ENCODE measurements at places on chromosomes 1 and 21. TPM values are rescaled to one million over a fixed set of nuclear protein-coding genes. Genes with fewer than 3 reads are reported as not detected.
A peak's percentile ranks its signal among the peaks of the same experiment; 100 is the strongest.

- no peaks in the 10 kb centered on the region for H3K36me3 ChIP-seq
- no peak overlapping the region for H3K27ac ChIP-seq
- H3K27me3 ChIP-seq: peaks cover 71% of the 10 kb centered on the region
- DNase-seq: no peak
- H3K4me3 ChIP-seq: no peak overlapping the region
Measured at GRCh38 chr1:212952641-212952976, 2.3 kb downstream of the VASH2 start.

GRCh38 chr1:10986525-10986890 is 25.9 kb upstream of the TARDBP start:
- H3K27ac ChIP-seq: no peak overlapping the region
- no peaks in the 10 kb centered on the region for H3K36me3 ChIP-seq
- H3K4me3 ChIP-seq: no peak overlapping the region
- DNase-seq: no peak
- H3K4me1 ChIP-seq: peaks cover 6% of the 10 kb centered on the region
- H3K27me3 ChIP-seq: peaks cover 8% of the 10 kb centered on the region

The C1orf74 gene
- total RNA-seq: 3.2 TPM

GRCh38 chr1:77797991-77798390 is 18.5 kb downstream of the MIGA1 start:
- no peak overlapping the region for H3K27ac ChIP-seq
- no peak overlapping the region for H3K4me3 ChIP-seq
- no peaks in the 10 kb centered on the region for H3K27me3 ChIP-seq
- DNase-seq: no peak

DNA sequence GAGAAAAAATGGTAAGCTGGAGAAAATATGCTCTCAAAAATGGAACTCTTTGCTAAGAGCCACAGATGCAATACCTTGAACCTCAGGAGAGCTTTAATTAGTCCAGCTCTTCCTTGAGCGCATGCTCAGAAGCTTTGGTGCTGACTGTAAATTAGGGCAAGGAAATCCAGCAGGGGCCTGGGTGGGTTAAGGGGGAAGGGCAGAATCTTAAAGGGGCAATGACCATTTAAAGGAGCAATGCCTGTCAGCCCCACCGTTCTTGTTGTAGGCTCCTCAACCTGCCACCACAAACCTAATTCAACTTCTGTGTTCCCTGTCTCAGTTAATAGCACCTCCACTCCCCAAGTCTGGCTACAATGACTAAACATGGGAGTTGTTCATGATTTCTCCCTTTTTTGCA is 6.8 kb upstream of the SLC22A15 start:
- H3K27me3 ChIP-seq: peaks cover 60% of the 10 kb centered on the region
- no peak overlapping the region for H3K4me3 ChIP-seq
- no peaks in the 10 kb centered on the region for H3K36me3 ChIP-seq
- no peak for DNase-seq

DNA sequence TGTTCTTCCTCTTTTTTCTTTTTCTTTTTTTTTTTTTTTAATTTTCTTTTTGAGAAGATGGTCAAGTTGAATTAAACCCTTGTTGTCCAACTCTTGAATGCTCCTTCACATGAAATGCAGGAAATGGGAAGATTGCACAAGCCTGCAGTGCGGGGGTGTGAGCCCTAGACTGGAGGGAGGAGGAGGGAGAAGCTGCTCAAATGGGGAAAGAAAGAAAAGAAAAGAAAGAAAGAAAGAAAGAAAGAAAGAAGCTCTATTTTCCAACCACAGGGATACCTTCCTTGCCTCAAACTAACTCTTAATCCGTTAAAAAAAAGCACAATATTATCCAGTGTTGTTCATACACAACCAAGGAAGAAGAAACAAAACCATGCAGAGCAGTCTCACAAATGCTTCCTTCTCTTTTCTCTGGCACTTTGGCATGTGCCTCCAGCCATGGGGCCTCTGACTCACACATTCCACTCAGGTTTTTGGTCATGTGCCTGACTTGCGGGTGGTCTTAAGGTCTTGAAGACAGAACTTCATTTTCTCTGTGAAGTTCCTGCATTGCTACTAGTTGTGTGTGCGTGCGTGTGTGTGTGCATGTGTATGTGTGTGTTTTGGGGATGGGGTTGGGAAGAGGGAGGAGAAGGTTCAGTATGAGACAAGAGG is 276.1 kb downstream of the RPS6KC1 start:
- H3K4me3 ChIP-seq: no peak overlapping the region
- H3K27ac ChIP-seq: no peak overlapping the region
- H3K36me3 ChIP-seq: no peaks in the 10 kb centered on the region
- peaks cover 5% of the 10 kb centered on the region for H3K27me3 ChIP-seq

The CD84 gene
- total RNA-seq: 17.7 TPM

The SETDB1 gene
- 62.3 TPM for total RNA-seq

The CACYBP gene
- total RNA-seq: 389 TPM

GRCh38 chr21:36610935-36611334 is 88.0 kb upstream of the SIM2 start:
- no peaks in the 10 kb centered on the region for H3K36me3 ChIP-seq
- no peak overlapping the region for H3K27ac ChIP-seq
- H3K4me3 ChIP-seq: no peak overlapping the region
- no peak for DNase-seq
- H3K27me3 ChIP-seq: peaks cover 2% of the 10 kb centered on the region
- no peaks in the 10 kb centered on the region for H3K4me1 ChIP-seq

- H3K27me3 ChIP-seq: peaks cover 7% of the 10 kb centered on the region
- H3K4me1 ChIP-seq: no peaks in the 10 kb centered on the region
- DNase-seq: no peak
- no peak overlapping the region for H3K27ac ChIP-seq
- no peaks in the 10 kb centered on the region for H3K36me3 ChIP-seq
Measured at GRCh38 chr1:20609541-20609940, 20.6 kb downstream of the CDA start.

DNA sequence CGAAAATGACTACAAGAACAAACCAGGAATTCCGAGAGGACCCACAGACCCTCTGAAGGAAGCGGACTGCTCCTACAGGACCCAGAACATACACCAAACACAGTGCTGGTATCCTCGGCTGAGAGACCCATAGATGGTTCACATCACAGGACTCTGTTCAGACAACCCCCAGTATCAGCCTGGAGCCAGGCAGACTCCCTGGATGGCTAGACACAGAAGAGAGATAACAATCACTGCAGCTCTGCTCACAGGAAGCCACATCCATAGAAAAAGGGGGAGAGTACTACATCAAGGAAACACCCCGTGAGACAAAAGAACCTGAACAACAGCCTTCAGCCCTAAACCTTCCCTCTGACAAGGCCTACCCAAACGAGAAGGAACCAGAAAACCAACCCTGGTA is 434.0 kb upstream of the NR5A2 start:
- DNase-seq: no peak
- H3K4me3 ChIP-seq: no peak overlapping the region
- no peak overlapping the region for H3K27ac ChIP-seq
- peaks cover 4% of the 10 kb centered on the region for H3K27me3 ChIP-seq

GRCh38 chr21:46551636-46552241 is 53.1 kb downstream of the S100B start:
- peak overlapping the region; percentile 57 for H3K4me3 ChIP-seq
- H3K4me1 ChIP-seq: peaks cover 28% of the 10 kb centered on the region
- DNase-seq: peak; percentile 74
- no peaks in the 10 kb centered on the region for H3K27me3 ChIP-seq
- peak overlapping the region; percentile 72 for H3K27ac ChIP-seq

- no peaks in the 10 kb centered on the region for H3K36me3 ChIP-seq
- DNase-seq: peak; percentile 98
- H3K4me3 ChIP-seq: no peak overlapping the region
- peaks cover 13% of the 10 kb centered on the region for H3K4me1 ChIP-seq
- H3K27me3 ChIP-seq: peaks cover 6% of the 10 kb centered on the region
Measured at GRCh38 chr1:109640285-109640865, 15.5 kb upstream of the GSTM4 start.

DNA sequence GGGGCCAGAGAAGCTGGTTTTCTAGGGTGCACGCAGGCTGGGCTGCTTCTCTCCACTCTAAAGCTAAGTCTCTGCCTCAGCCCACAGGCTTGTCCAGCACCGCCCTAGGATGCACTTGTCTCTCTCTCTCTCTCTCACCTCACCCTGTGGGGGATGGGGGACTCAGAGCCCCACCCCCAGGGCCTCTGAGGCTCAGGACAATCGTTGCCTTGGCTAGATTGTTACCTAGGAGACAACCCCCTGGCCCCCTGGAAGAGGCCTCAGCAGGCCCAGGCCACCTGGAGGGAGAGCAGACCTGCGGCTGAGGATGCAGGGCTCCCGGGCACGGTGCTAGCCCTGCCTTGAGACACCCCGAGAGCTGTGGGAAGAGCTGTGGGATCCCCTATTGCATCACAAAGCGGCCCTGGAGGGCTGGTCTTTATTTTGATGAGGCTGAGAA is at the start of gene ACTRT2:
ACTRT2 (plus strand) TSS at position 235 of the 439 bp plus-strand sequence. CDS start 220 bp downstream, outside the sequence.
- no peaks in the 10 kb centered on the region for H3K36me3 ChIP-seq
- DNase-seq: no peak
- no peak within 1 kb of the TSS for H3K27ac ChIP-seq
- no peaks in the 10 kb centered on the region for H3K4me1 ChIP-seq

GRCh38 chr1:236800002-236800620 is 5.0 kb downstream of the MTR start:
- H3K4me1 ChIP-seq: peaks cover 38% of the 10 kb centered on the region
- H3K4me3 ChIP-seq: no peak overlapping the region
- no peak overlapping the region for H3K27ac ChIP-seq
- DNase-seq: no peak

Measured in activated CD4-positive, alpha-beta T cell treated with anti-CD3 and anti-CD28 coated beads, Interleukin-2, amount 10 ng/mL, durations not matched to agents 24 days and 14 days (primary cell).